ENCODE measurements at places on chromosomes 12 and 14.
A peak's percentile ranks its signal among the peaks of the same experiment; 100 is the strongest.

GRCh38 chr14:24430682-24431568, 1.2 kb downstream of the KHNYN start:
- DNase-seq = peak; percentile 84

GRCh38 chr14:32330351-32331111, 1.4 kb downstream of the AKAP6 start:
- DNase-seq = no peak

GRCh38 chr12:131869871-131870418, 24.5 kb upstream of the ULK1 start:
- no peak for DNase-seq

GRCh38 chr12:102960766-102961465, 3.4 kb downstream of the ASCL1 start:
- no peak for DNase-seq

GRCh38 chr12:57110104-57111030, 795 bp downstream of the STAT6 start:
- peak; percentile 87 for DNase-seq

GRCh38 chr14:75098682-75099081, 28.2 kb downstream of the NEK9 start:
- no peak for DNase-seq

GRCh38 chr12:44960856-44961255, 84.7 kb upstream of the NELL2 start:
- no peak for DNase-seq

DNA sequence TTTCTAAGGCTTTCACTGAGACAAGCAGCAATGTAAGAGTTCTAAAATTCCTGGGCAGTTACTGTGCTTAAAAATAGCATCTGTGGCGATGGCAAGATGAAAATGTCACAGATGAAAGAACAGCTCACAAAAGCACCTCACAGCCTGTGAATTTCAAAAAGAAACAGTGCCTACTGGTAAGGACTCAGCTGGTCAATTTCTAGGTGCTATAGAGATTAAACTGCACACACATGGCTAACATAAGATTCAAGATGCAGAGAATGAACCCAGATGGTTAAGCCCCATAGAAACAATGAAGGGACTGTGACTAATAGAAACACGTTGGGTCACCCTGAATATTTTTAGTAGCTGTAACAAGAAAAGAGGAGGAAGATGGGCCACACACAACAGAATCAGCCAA, 12.0 kb upstream of the IL26 start:
- no peak for DNase-seq

- no peak for DNase-seq
These were observed 173.2 kb downstream of the SUDS3 start for GRCh38 chr12:118549510-118549980.

- no peak for DNase-seq
These were observed 1.5 kb downstream of the MLH3 start for GRCh38 chr14:75049731-75050201.

Data from activated CD4-positive, alpha-beta T cell treated with anti-CD3 and anti-CD28 coated beads, Interleukin-2, Interleukin-6, amounts not matched to agents 100 ng/mL and 50 ng/mL, durations not matched to agents 16 hours and 8 hours (primary cell).